Fibroblast of mammary gland (primary cell): ENCODE measurements at places on chromosomes 3 and 15.

- peak; percentile 68 for DNase-seq
These were observed 608.3 kb downstream of the RBMS3 start for GRCh38 chr3:29889215-29889614.

GRCh38 chr3:112802338-112802737 lies 44.3 kb downstream of the CD200R1L start:
- no peak for DNase-seq

GRCh38 chr3:184129012-184129411 lies 6.1 kb upstream of the EIF2B5 start:
- peak; percentile 58 for DNase-seq

GRCh38 chr3:57391767-57392166 lies 99.3 kb upstream of the ASB14 start:
- no peak for DNase-seq

DNA sequence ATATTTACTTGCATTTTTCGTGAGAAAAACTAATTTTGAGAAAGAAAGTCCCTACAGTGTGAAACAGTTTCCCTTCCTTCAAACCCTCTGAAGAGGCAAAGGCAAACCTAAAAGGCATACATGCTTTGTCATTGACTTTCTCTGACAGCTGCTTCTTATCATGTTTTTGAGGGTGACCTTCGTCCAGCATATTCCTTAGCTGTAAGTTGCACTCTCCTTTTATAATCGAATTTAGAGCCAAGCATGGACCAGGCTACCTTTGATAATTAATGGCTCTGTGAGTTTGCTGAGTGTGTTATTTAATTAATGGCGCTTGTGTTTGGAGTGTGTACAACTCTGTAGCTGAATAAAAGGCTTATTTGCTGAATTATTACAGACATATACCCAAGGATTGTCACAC lies 684.2 kb upstream of the CFAP20DC start:
- no peak for DNase-seq

GRCh38 chr3:32817257-32817557 lies 590 bp upstream of the TRIM71 start:
- no peak for DNase-seq

DNA sequence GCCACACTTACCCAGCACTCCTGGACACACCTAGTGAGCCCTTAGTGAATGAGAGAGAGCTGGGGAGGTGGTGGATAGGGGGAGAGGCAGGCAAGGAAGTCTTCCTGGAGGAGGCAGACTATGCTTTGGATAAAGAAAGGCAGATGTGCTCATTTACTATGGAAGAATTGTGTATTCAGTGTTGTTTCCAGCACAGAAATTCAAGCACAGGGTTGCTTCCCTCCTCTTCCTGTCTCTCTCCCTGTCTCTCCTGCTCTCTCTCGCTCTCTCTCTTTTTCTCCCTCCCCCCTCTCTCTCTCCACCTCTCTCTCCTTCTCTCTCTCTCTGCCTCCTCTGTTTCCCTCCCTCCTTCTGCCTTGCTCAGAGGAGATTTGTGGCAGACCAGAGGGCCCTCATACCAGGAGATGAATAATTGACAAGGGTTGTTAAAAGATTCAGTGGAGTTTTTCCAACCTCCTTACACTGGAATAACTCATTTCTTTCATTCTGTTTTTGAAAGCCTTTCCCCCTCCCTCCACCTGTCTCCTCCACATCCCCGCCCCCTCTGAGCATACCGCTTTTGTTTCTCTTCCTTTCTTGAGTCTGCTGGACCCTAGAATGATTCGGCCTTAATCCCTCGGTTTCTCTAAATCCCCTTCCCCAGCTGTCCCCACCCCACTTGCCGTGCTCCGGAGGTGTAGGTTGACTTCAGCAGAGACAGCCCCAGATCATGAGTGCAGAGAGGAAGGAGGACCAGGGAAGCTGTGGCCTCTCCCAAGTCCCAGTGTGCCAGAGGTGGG lies 65.6 kb downstream of the CCDC33 start:
- no peak for DNase-seq

- DNase-seq: no peak
These were observed 694.6 kb downstream of the TUSC7 start for GRCh38 chr3:117404141-117404540.

GRCh38 chr3:37198996-37199395 lies 24.6 kb upstream of the LRRFIP2 start:
- DNase-seq: peak; percentile 70

DNA sequence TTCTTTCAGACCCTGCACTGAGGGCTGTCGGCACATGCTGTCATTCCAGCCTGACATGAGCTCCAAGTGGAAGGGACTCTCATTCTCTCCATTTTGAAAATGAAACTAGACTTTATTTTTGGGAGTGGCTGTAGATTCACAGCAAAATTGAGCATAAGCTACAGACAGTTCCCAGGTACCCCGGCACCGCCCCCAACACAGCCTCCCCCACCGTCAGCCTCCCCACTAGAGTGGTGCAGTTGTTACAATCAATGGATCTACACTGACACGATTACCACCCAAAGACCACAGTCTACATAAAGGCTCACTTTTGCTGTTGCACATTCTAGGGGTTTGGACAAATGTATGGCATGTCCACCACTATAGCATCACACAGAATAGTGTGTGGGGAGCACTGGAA lies 29.5 kb upstream of the FGD5 start:
- no peak for DNase-seq

DNA sequence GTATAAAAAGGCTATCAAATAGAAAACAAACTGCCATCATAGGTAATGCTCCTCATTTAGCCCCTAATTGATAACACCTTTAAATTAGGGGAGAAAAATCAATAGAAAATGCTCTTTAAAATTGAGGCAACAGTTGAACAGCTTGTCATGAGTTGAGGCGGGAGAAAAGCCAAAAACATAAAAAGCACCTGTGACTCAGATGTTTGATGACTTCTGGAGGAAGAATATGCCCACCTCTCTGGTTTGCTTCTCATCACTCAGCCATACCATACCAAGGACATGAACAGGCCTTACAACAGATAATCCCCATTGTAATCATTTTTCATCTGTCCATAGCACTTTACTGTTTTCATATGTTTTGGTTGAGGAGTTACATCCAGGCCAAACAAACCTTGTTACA lies 246.0 kb downstream of the MYRIP start:
- peak; percentile 38 for DNase-seq
